ENCODE measurements at places on chromosomes 16 and 17.

- DNase-seq: peak; percentile 80
These were observed 722 bp upstream of the TIMP2 start for GRCh38 chr17:78925662-78926555.

- DNase-seq: no peak
These were observed 188.1 kb upstream of the MPHOSPH6 start for GRCh38 chr16:82358161-82358560.

- no peak for DNase-seq
These were observed 655 bp upstream of the NPTX1 start for GRCh38 chr17:80476877-80477646.

- no peak for DNase-seq
These were observed 1.2 kb upstream of the TLCD3B start for GRCh38 chr16:30032083-30032819.

DNA sequence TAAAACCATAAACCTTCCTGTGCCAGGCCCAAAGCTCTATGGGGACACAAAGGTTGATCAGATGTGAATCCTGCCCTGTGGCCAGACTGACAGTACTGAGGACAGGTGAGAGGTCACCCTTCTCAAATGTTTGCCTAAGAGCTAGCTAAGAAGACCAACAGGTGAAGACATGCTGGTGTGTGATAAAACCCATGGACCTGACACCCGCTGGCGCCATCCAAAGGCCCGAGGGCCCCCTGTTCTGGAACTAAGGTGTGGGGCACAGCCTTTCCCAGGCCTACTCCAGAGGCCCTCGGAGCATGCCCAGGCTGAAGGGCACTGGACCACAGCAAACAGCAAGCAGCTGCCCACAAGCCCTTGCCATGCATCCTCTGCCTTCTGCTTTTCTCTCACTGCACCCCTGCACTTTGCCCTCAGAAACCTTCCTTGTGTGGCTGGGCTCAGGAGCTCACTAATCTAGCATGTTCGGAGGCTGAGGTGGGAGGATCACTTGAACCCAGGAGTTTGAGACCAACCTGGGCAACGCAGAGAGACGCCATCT lies 5.2 kb upstream of the CDK3 start:
- no peak for DNase-seq

GRCh38 chr17:19006698-19007097 lies 2.1 kb upstream of the FAM83G start:
- no peak for DNase-seq

DNA sequence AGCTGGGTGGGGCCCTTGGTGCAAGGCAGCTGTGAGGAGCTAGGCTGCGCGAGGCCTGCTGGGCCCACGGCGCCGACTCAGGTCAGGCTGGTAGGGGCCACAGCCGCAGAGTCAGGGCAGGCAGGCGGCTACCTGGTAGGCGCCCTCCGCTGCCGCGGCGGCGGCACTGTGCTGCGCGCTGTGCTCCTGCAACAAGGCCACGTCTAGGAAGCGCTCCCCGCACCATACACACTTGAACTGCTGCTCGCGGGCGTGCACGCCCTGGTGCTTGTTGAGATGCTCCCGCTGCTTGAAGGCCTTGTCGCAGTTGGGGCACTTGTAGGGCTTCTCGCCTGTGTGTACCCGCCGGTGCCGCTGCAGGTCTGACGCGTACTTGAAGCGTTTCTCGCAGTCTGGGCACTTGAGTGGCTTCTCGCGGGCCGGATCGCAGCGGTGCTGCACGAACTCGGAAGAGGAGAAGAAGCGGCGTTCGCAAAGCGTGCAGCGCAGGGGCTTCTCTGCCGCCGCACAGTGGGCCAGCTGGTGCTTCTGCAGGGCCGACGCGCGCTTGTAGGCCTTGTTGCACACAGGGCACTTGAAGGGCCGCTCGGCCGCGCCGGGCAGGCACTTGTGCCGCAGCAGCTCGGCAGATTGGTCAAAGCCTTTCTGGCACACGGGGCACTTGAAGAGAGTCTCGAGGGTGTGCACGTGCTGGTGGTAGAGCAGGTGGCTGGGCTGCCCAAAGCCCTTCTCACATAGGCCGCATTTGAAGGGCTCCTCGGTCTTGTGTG lies 3.9 kb downstream of the ZNF319 start:
- no peak for DNase-seq

- no peak for DNase-seq
These were observed 169.7 kb upstream of the ZFHX3 start for GRCh38 chr16:73217654-73218053.

- DNase-seq: no peak
These were observed 3.3 kb downstream of the GALNS start for GRCh38 chr16:88853325-88853941.

DNA sequence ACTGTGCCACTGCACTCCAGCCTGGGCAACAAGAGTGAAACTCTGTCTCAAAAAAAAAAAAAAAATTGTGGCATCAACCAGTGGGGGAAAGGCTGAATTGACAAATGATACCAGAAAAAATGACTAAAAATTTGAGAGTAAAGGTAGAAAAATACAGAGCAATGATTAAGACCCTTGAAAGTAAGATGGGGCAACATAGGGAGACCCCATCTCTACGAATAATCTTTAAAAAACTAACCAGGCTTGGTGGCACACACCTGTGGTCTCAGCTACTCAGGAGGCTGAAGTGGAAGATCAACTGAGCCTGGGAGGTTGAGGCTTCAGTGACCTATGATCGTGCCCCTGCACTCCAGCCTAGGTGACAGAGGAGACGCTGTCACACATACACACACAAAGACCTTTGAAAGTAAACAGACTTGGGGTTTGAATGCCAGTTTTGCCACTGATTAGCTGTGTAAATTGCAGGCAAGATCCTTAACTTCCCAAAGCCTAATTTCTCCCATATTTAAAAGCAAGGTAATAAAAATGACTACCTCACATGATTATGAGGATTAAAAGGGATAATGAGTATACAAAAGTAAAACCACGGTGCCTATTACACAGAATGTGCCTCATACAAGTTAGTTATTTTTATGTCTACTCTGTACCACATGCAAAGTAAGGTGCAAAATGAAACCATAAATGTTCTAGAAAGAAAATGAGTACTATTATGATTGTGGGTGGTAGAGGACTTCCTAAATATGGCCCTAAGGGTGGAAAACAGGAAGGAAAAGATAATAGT lies 21.7 kb upstream of the PAFAH1B1 start:
- DNase-seq: no peak

DNA sequence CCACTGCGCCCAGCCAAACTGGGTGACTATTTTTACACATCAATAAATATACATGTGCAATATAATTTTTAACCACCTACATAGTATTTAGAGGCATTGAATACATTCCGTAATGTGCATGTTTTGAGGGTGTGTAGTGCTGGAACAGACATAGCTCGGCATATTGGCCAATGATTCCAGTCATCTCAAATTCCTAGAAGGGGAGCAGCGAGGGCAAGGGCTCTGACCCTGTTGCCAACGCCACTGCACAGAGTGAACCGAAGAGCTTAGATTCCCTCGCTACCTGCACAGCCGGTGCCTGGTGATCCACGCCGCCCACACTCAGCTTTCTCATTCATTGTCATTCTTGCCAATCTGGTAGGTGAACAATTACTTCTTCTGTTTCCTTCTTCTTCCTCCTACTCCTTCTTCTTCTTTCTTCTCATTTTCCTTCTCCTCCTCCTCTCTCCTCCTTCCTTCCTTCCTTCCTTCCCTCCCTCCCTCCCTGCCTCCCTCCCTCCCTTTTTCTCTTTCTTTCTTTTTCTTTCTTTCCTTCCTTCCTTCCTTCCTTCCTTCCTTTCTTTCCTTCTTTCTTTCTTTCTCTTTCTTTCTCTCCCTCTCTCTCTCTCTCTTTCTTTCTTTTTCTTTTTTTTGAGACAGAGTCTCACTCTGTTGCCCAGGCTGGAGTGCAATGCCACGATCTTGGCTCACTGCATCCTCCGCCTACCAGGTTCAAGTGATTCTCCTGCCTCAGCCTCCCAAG lies 26.3 kb upstream of the ATP2A3 start:
- DNase-seq: no peak

- no peak for DNase-seq
These were observed 13.6 kb downstream of the SCGB1C2 start for GRCh38 chr17:151004-151403.

DNA sequence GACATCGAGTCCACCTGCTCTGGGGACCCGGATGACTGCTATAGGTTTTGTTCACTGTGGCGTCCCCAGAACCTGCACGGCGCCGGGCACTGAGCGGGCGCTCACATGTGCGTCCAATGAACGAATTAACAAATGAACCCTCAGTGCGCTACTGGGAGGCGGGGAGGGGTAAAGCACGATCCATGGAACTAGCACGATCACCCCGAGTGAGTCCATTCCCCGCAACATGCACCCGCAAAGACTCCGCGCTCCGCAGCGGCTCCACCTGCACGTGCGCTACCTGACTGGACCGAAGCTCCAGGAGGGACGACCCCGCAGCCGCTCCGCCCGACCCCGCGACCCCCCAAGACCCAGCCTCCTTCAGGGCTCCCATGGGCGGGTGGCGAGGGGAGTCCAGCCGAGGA lies 491 bp downstream of the TRAP1 start:
- no peak for DNase-seq

GRCh38 chr16:27452569-27453493 lies 50.9 kb downstream of the IL21R start:
- DNase-seq: no peak

- DNase-seq: no peak
These were observed 3.9 kb downstream of the IGFBP4 start for GRCh38 chr17:40447148-40447644.

- DNase-seq: no peak
These were observed 1.1 kb downstream of the ZCCHC14 start for GRCh38 chr16:87491522-87492290.

GRCh38 chr17:50273654-50274040 lies 619 bp upstream of the TMEM92 start:
- DNase-seq: no peak

GRCh38 chr17:50693036-50693682 lies 14.6 kb downstream of the ANKRD40 start:
- DNase-seq: no peak

- DNase-seq: no peak
These were observed 39.7 kb downstream of the USP10 start for GRCh38 chr16:84739349-84740124.

- no peak for DNase-seq
These were observed 21.5 kb upstream of the KCNJ16 start for GRCh38 chr17:70053241-70054234.

- DNase-seq: no peak
These were observed 31.5 kb downstream of the ABCC12 start for GRCh38 chr16:48124266-48124665.

GRCh38 chr16:70695331-70696070 lies 9.6 kb upstream of the MTSS2 start:
- DNase-seq: peak; percentile 84

DNA sequence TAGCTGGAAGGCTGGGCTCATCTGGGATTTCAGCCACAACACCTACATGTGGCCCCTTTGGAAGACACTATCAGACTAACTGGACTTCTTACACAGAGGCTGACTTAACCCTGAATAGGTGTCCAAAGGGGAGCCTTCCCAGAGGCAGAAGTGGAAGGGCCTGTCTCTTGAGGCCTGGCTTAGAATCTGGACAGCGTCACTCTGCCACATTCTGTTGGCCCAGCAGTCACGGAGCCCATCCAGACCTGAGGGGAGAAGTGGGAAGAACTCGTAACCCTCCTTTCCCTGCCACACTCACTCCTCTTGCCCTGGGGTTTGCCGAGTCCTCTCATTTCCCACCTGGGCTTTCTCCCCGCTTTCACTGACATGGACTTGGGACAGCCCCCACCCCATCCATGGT lies 170.5 kb downstream of the C16orf95 start:
- no peak for DNase-seq

DNA sequence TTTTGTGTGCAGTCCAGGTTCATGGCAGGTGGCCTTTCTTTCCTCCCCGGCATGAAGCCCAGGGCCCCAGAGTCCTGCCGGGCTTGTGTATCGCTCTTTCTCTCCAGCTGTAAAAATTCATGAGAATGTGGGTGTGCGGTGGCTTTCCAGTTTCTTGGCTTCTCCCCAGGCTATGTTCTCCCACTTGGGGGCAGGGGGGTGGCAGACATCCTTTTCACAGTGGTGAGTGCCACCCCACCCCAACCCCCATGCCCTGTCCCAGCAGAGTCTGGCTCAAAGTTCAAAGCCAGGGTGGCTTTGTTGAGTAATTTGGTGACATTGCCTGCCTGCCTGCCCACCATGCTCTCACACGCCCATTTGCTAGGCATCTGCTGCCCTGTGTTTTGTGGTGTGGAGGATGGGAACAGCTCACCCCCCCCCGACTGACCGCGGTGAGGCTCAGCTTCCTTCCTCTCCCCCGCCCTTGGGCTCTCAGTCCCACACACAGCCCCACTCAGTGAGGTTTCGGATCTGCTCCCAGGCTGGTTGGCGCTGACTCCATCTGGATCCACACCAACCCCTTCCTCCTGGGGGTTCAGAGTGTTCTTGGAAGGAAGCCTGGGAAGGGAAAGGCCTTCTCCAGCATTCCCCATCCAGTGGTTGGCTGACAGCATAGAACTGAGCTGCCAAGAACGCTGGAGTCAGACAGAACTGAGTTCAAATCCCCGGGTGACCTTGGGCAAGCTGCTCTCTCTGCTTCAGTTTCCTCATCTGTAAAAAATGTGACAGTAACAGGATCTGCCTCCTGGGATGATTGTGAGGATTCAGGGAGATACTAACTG lies 36.0 kb downstream of the CHD9 start:
- peak; percentile 94 for DNase-seq

DNA sequence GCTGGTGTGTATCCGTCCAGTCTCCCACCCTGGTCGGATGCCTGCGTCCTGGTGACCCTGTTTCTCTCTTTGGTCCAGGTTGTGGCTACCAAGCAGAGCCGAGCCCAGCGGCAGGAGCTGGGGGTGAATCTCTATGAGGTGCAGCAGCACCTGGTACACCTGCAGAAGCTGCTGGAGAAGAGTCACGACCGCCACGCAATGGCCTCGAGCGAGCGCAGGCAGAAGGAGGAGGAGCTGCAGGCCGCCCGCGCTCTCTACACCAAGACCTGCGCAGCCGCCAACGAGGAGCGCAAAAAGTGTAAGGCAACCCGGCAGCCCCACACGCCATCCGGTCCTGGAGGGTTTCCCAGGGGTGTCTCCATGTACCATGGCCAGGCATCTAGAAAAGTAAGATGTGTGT lies 13.5 kb downstream of the CCDC40 start:
- DNase-seq: no peak

DNA sequence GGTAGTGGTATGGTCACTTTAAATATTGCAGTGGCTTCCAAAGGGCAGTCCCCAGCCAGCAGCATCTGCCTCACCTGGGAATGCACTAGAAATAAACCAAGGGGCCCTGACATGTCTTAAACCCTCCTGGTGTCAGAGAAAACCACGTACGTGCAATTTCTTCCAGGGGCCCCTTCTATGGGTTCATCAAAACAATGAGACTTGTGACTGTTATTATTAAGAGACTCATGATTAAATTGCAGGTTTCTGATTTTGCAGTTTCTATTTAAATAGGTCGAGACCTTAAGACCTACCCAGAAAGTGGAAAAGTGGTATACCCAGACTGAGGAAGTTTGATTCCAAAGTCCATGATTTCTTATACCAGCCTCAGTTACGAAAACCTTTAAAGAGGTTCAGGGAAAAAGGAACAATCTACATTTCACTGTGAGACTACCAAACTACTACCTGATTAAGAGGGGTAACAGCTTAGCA lies 746 bp upstream of the POLG2 start:
- no peak for DNase-seq

- DNase-seq: no peak
These were observed 5.2 kb upstream of the GSE1 start for GRCh38 chr16:85607796-85608514.
